ENCODE measurements at places on chromosomes 11 and 22. TPM values are rescaled to one million over a fixed set of nuclear protein-coding genes. Genes with fewer than 3 reads are reported as not detected.

GRCh38 chr11:20397281-20397680 lies 9.8 kb downstream of the PRMT3 start:
- peak; percentile 55 for DNase-seq

- no peak for DNase-seq
These were observed 56.4 kb downstream of the NECTIN1 start for GRCh38 chr11:119672597-119672996.

GRCh38 chr11:110147962-110148709 lies 54.9 kb downstream of the ZC3H12C start:
- DNase-seq = peak; percentile 26

- DNase-seq = peak; percentile 58
These were observed 69.7 kb downstream of the ETS1 start for GRCh38 chr11:128517451-128518230.

GRCh38 chr11:34604145-34604544 lies 16.7 kb upstream of the EHF start:
- no peak for DNase-seq

SPDYC gene
- not detected for total RNA-seq

BLID gene
- total RNA-seq = 1.5 TPM

C22orf42 gene
- total RNA-seq = not detected

MYOD1 gene
- total RNA-seq = not detected
